ENCODE measurements at places on chromosomes 5 and 9. TPM values are rescaled to one million over a fixed set of nuclear protein-coding genes. Genes with fewer than 3 reads are reported as not detected.

PCDHGA3 gene
- polyA plus RNA-seq: 0.23 TPM

NDFIP1 gene
- polyA plus RNA-seq: 70.0 TPM

ORM1 gene
- not detected for polyA plus RNA-seq

FGFR4 gene
- not detected for polyA plus RNA-seq

GARIN3 gene
- not detected for polyA plus RNA-seq

MARCOL gene
- not detected for polyA plus RNA-seq

RANBP3L gene
- not detected for polyA plus RNA-seq

ATP6V0E1 gene
- 559 TPM for polyA plus RNA-seq
